ENCODE measurements at places on chromosomes 7 and 10.

- no peak for DNase-seq
Observed at GRCh38 chr7:88316456-88316855, 9.8 kb upstream of the STEAP4 start.

GRCh38 chr7:117237646-117238045 lies 85.2 kb downstream of the WNT2 start:
- no peak for DNase-seq

DNA sequence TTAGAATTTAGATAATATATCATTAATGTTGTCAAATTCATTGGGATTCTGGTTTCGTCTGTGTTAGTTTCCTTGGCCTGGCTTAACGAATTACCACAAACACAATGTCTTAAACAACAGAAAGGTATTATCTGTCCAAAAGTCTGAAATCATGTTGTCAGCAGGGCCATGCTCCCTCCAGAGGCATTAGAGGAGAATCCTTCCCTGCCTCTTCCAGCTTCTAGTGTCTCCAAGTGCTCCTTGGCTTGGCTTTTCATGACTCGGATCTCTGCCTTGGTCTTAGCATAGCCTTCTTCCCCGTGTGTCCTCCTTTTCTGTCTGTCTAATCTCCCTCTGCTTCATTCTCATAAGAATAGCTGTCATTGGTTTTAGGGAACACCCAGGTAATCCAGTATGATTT lies 482.5 kb downstream of the SEMA3D start:
- DNase-seq = no peak

GRCh38 chr10:73732931-73733623 lies 11.1 kb upstream of the SEC24C start:
- no peak for DNase-seq

DNA sequence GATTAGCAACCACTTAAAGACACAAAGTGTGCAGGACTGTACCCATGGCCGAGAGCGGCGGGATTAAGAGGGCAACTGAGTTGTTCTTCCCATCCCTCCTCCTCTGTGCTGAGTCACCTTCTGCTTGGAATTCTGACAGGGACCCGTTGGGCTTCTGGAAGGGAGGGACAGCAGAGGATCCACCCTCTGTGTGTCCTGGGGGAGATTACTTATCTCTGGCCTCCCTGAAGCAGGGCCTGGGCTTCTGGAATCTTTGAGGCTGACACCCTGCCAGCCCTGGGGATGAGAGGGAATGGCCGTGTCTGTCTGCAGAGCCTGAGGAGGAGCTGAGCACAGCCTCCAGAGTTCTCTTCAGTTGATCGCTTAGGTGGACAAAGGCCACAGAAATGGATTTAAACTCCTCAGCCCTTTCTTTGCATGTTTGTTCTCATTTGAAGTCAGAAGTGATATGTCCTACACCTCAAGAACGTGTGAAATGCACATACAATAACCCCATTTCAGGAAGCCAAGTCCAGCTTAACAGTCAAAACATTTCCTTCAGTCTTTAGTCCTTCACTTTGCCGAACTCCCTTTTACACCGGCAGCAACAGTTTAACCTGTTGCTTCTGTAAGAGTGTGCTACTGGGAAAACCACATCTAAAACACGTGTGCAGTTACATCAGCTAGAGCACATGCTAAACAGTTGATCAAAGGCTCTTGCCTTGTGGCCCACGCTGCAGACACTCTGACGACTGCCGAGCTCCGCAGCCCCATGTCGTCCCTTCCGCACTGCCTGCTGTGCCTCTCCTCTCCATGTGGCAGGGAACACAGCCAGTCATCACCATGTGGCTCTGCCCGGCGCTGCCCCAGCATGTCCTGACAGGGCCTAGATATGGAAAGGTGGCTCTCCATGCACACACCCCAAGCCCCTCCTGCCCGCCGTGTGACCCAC lies 55.7 kb downstream of the IKZF1 start:
- DNase-seq = no peak

GRCh38 chr10:127921753-127922145 lies 14.8 kb downstream of the PTPRE start:
- DNase-seq = no peak

DNA sequence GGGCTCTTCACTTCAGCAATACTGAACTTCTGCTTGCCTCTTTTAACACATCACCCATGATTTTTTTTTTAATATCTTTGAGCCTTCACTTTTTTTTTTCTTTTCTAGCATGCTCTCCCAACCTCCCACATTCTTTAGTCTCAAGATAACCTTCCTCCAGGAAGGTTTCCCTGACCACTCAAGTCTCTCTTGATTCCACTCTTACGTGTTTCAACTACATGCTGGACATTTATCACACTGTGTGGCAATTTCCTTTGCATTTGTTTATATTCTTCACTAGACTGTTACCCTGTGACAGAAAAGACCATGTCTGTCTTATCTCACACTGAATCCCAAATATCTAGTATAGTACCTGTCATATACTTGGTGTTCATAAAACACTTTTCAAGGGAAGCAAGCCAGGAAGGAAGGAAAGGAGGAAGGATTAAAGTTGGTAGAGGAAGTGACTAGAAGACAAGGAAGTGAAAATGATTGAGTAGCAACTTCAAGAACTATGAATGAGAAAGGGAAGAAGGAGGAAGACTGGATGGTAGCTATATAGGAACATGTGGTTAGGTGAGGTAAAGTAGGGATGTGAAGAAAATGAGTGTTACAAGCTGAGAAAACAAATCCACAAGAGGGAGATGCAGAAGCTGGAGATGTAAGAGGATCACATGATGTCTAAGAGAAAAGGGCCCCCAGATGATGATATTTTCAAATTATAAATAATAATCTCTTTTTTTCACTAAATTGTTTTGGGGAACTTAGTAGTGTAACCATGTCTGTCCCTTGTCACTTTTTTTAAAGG lies 40.4 kb downstream of the IFIT5 start:
- no peak for DNase-seq

DNA sequence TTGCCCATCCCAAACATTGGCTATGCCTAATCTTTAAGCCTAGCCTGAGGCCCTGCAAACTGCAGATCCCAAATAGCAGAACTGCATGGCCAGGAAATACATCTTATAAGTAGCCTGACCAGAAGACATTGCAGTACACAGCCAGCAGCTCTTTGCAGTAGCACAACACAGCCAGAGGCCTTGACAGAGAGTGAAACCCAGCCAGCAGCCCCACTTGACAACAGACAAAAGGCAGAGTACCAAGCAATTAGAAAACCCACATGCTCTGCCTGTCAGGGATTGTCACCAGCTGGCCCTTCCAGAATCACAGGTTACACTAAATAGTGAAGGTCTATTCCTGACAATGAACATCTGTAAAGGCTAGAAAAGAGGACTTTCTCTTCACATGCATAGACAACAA lies 242.8 kb upstream of the TMEM72 start:
- no peak for DNase-seq

GRCh38 chr7:78326876-78327275 lies 528.3 kb downstream of the PHTF2 start:
- no peak for DNase-seq

- no peak for DNase-seq
Observed at GRCh38 chr7:71472962-71473361, 341.0 kb downstream of the GALNT17 start.

GRCh38 chr10:109963439-109963838 lies 40.1 kb upstream of the XPNPEP1 start:
- DNase-seq = no peak

DNA sequence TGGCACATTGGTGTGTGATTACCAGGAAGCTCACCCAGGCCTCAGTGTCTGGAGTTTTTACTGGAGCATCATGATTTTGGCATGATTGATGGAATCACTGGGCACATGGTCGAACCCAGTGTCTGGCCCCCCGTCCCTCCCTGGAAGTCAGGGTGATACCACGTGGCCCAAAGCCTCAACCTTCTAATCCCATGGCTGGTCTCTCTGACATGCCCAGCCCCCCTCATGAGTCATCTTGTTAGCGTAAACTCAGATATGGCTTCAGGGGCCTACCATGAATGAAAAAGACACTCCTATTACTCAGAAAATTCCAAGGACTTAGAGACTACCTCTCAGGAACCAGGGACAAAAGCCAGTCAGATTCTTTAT lies 109.3 kb downstream of the GRK5 start:
- DNase-seq = no peak

- DNase-seq = no peak
Observed at GRCh38 chr10:79243181-79244067, 103.8 kb upstream of the PPIF start.

- no peak for DNase-seq
Observed at GRCh38 chr7:141593134-141593533, 41.9 kb downstream of the AGK start.

GRCh38 chr7:144747936-144748335 lies 87.9 kb downstream of the TPK1 start:
- DNase-seq = no peak

DNA sequence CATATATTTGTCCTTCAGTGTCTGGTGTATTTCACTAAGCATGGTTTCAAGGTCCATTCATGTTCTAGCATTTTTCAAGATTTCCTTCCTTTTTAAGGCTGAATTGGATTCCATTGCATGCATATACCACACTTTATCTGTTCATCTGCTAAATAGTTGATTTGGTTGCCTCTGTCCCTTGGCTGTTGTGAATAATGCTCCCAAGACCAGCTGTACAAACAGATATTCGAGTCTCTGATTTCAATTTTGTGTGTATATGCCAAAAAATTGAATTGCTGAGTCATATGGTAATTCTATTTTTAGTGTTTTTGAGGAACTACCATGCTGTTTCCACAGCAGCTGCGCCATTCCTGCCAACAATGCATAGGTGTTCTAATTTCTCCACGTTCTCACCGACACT lies 216.4 kb downstream of the NRG3 start:
- DNase-seq = no peak

DNA sequence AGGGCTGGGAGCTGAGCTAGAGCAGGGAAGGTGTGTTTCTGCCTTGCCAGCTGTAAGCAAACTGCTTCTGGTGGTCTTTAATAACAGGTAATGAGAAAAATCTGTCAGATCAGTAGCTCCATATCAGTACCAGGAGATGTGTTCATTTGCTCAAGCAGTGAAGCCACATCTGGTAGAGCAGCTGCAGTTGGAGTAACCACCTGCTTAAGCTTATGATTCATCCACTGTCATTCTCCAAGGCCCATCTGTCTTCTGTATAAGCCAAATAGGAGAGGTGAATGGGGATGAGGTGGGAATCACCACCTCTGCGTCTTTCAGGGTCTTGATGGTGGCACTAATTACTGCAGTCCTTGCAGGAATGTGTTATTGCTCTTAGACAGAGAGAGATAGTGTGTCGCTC lies 18.4 kb upstream of the COBL start:
- DNase-seq = no peak

GRCh38 chr10:100518761-100519241 lies 860 bp downstream of the SEC31B start:
- DNase-seq = no peak

- DNase-seq = peak; percentile 46
Observed at GRCh38 chr10:33509231-33509831, 174.9 kb upstream of the NRP1 start.

GRCh38 chr10:17523917-17524316 lies 69.5 kb upstream of the ST8SIA6 start:
- no peak for DNase-seq

DNA sequence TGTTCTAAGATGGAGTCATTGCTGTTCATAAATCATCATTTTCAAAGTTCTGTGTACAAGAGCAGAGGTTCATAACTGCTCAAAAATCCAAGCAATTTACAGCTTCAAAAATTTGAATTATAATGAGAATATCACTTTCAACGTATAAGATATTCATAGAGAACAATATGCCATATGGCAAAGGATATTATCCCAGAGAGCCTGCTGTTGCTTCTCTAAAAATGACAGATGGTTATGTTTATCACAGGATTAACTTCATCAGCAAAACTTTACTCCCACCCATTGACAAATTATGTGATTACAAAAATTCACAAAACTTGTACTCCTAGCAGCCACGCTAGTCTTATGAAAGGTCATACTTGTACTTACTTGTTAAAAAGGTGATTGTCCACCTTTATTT lies 105.1 kb downstream of the PIP4K2A start:
- no peak for DNase-seq

DNA sequence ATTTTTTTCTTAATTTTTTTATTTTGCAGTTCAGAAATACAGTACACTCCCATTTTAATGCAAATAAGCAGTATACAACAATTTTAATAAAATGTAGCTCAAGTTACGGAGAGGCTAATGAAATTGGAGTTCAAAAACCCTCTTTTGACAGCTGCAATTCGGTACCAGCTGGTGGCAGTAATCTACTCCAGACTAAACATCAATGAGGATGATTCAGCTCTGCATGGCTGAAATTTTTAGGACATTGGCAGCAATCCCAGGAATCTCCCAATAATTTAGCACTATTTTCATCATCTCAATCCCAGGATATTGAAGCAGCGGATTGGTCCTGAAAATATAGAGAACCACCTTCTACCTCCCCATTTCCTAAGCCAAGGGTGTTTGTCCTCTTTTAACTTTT lies 278.8 kb downstream of the CACNA2D1 start:
- DNase-seq = no peak

- DNase-seq = no peak
Observed at GRCh38 chr10:86461963-86462804, 59.4 kb downstream of the WAPL start.

- no peak for DNase-seq
Observed at GRCh38 chr7:88842201-88842600, 46.7 kb upstream of the TEX47 start.

GRCh38 chr7:158135931-158136330 lies 451.7 kb downstream of the PTPRN2 start:
- DNase-seq = no peak

- DNase-seq = no peak
Observed at GRCh38 chr7:155788616-155789000, 23.7 kb downstream of the SHH start.

- no peak for DNase-seq
Observed at GRCh38 chr7:122803323-122803722, 82.9 kb downstream of the CADPS2 start.

GRCh38 chr7:132436121-132436520 lies 140.1 kb downstream of the PLXNA4 start:
- no peak for DNase-seq

GRCh38 chr10:97689559-97690020 lies 2.5 kb upstream of the AVPI1 start:
- DNase-seq = no peak

- no peak for DNase-seq
Observed at GRCh38 chr7:18458830-18459229, 36.7 kb upstream of the HDAC9 start.

GRCh38 chr7:14924398-14924797 lies 21.8 kb upstream of the DGKB start:
- no peak for DNase-seq

GRCh38 chr7:156034397-156034796 lies 222.1 kb upstream of the SHH start:
- DNase-seq = no peak

DNA sequence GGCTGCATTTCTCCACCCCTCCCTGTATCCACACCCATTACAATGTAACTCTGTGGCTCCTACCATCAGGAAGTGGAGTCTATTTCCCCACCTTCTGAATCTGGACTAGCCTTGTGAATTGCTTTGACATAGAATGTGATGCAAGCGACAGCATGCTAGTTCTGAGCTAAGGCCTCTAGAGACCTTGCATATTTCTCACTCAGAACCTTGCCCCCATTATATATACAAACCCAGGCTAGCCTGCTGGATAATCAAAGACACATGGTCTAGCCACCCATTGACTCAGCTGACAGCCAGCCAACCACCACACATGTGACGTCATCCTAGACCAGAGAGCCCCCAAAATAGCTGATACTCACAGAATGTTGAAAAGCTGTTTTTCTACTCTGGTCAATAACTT lies 77.9 kb downstream of the CCDC71L start:
- DNase-seq = no peak

All from NCI-H1436 treated with DMSO at 0.1 percent for 48 hours (cell line).